ENCODE measurements at places on chromosomes 4 and X. TPM values are rescaled to one million over a fixed set of nuclear protein-coding genes. Genes with fewer than 3 reads are reported as not detected.

TRIM75 gene
- not detected for total RNA-seq

DNA sequence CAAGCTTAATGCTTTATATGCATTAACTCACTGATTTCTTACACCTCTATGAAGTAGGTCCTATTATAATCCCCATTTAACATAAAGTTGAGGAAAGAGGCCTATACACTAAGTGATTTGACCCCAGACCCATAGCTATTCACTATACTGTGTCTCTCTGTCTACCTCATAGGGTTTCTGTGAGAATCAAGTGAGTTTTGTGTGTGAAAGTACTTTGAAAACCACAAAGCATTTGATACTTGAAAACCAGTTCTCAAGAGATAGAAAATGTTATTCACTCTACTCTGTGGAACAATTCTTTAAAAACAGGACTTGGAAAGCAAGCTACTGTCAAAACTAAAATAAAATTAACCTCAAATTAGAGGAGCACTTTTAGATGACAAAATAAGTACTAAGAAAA, 35.0 kb downstream of the SHROOM3 start:
- DNase-seq, result no peak

DNA sequence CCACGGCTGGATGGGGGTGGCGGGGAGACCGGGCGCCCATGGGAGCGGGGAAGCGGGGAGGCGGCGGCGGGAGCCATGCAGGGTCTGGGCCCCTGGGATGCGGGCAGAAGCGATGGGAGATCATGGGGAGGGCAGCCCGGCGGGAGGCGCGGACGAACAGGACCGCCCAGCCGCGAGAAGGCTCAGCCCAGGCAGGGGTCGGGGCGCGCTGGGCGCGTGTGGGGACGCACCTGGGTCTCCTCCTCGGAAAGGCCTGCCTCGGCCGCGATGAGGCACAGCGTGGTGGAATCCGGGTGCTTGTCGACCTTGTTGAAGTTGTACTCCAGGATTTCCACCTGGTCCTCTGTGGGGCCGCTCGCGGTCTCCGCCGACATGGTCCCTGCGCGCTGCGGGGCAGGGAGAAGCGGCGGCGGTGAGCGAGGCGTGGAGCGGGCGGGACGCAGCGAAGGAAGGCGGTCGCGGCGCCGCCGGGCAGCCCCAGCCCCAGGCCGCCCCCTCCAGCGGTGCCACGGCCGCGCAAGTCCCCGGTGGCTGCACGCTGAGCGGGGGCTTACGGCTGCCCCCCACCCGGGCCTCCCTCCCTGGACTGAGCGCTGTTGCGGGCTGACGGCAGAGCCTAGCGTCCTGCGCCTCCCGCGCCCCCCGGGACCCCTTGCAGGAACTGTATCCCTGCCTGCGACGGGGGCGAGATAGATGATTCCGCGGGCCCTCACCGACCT, 25.3 kb downstream of the HOPX start:
- peak; percentile 81 for DNase-seq

DNA sequence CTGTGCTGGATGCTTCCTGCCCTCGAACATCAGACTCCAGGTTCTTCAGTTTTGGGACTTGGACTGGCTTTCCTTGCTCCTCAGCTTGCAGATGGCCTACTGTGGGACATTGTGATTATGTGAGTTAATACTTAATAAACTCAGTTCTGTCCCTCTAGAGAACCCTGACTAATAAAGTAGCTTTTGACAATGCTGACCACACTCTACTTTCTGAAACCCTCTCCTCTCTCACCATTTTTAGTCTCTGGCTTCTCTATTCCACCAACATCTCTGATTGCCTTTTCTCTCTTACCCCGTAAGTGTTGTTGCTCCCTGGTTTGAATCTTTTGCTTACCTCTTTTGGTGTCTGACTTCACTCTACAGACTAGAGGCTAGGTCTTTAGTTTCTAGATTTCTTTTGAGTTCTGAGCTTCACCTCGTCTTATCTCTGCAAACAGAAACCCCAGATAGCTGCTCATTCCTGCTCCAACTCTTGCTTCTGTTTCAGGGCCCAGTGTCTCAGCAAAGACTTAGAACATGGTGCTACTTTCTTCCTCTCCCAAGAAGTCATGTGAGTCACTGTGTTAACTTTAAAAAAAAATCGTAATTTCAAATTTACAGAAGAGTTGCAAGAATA, 11.4 kb downstream of the TMSB4X start:
- no peak for DNase-seq

DNA sequence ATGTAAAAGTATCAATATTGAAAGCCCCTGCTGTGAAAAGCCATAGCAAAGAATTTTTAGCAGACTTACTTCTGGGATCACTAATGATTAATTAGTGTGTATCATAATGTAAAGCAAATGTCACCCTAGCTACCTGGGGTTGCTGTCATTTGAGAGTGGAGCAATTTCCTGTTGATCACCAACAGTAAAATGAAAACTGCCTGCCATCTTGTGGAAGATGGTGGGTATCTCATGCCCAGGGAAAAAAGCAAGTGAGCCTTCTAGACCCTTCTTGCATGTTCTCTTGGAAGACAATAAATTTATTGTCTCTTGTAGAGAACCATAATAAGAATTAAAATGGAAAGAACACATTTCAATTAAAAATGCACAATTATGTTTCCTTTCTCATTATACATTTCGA, 360.2 kb downstream of the ZIC3 start:
- no peak for DNase-seq

PGAM4 gene
- total RNA-seq, result not detected

DNA sequence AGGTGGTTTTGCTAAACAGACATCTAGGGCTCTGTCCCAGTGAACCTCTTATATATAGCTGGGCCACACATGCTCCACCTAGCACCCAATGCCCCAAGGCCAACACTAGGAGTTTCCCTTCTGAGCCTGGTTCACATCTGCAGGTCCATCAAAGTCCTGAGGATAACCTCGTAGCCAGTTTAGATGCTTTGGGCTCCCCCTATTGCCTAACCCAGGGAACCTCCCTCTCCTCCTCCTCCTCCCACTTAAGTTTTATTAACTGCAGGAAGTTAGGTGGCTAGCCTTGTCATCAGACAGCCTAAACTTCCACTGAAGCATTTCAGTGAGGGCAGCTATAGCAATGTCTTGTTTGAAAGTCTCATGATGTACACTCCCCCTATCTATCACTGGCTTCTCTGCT, 88.0 kb downstream of the GUCY2F start:
- DNase-seq, result no peak

CT83 gene
- not detected for total RNA-seq
